ENCODE measurements at places on chromosomes 2 and 18.

DNA sequence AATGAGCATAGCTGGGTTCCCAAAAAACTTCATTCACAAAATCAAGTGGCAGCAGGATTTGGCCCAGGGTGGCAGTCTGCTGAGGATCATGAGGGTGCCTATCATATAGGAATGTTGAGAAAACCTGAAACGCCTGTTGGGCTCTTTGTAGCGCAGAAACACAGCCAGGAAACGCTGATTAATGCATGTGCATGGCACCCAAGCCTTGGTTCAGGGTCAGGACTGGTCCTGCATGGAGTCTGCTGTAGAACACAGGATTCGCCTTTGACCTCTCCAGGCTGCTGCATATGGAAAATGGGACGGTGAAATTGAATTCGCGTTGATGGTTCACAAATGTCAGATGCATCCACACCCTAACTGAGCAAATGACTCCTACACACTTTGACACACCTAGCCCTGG is 227.9 kb upstream of the COPS8 start:
- no peak for DNase-seq

DNA sequence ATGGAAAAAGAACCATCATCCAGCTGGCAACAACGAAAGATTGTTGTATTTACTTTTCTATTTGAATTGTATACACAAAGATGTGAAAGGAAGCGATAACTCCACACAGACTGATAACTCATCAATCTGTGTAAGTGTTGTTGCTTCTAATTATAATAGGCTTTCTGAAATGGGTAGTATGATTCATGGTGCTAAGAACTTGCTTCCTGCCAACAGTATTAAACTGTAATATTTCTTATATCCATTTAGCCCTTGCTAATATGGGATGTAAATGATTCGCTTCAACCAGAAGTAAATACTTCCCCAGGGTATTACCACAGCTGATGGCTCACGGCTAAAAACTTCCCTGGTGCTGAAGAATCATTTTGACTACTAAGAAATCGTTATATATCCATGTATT is 70.2 kb downstream of the TMEM163 start:
- no peak for DNase-seq

DNA sequence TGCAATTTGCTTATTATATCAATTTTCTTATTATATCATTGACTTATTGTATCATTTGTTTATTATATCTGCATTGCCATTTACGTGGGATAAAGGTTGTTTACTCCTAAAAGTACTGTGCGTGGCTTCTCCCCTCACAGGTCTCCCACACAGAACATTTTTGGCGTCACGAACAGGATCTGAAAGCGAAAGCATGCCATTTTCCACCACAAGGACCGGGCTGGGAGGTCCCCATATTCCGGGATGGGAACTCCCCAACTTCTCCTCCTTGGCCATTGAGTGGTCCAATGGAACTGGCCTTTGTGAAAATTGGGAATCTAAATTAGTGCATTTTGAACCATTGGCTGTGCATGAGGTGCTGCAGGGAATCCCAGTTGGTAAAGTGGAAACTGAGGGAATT is 4.8 kb upstream of the DSG2 start:
- DNase-seq, result no peak

GRCh38 chr2:208224802-208225201 is 30.1 kb downstream of the IDH1 start:
- no peak for DNase-seq
